ENCODE measurements at places on chromosomes 13 and 19.
A peak's percentile ranks its signal among the peaks of the same experiment; 100 is the strongest.

- H3K4me1 ChIP-seq = no peaks in the 10 kb centered on the region
- no peak for DNase-seq
- no peaks in the 10 kb centered on the region for H3K36me3 ChIP-seq
- H3K27me3 ChIP-seq = no peaks in the 10 kb centered on the region
- H3K27ac ChIP-seq = no peak overlapping the region
Measured at GRCh38 chr13:66138172-66138811, 1091.8 kb downstream of the PCDH9 start.

DNA sequence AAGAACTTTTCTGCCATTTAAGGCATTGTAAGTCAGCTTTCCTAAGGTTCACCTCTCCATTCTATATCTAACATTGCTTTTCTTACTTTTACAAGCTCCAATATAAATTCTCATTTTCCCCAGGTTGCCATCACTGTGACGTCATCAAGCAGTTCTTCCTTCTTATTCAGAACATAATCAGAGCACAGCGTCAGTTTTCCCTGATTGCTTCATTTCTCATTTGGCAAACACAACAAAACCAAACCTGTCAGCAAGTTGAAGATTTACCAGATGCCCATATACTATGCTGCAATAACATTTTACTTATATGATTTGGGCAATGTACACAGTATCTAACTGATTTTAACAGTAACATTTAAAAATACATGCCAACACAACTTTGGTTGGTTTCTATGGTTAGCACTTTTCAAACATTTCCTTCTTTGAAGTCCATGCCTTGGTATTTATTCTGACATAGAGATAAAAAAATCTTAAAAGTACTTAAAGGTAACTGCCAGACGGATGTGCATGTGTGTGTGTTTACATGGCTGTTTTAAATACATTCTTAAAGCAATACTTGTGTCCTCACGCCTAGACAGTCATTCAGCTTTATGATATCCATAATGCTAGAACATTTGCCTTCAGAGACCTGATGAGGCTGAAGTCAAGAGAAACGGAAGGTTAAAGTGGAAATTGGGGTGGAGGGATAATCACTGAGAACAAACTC is 264.0 kb downstream of the KLF12 start:
- no peaks in the 10 kb centered on the region for H3K4me1 ChIP-seq
- no peak overlapping the region for H3K27ac ChIP-seq
- H3K27me3 ChIP-seq = no peaks in the 10 kb centered on the region

DNA sequence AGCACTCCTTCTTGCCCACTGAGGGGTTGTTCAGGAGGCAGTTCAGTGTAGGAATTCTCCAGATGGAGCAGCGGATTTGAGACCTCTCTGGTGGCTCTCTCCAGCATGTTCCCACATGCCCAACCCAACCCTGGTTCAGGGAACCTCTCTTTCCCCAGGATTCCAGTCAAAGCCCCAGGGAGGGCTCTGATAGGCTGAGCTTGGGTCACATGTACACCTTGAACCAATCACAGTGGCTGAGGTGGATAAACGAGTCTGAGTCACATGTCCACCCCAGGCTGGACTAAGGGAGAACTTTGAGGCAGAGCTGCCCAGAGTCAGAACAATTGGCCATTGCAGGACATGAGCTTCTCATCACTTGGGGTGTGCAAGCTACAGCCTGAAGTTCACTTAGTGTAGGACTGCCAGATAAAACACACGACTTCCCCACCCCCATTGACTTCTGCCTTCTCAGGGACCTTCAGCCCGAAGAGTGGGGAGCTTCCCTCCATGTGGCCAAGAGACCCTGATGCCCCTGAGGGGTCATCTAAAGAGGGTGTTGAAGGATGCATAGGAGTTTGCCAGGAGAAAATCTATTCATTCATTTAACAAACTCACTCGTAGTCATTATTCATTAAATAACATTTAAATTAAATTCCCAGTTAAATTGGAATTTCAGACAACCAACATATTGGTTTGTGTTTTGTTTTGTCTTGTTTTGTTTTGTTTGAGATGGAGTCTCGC is 4.0 kb upstream of the MAST3 start:
- H3K4me3 ChIP-seq = no peak overlapping the region
- no peaks in the 10 kb centered on the region for H3K27me3 ChIP-seq
- H3K27ac ChIP-seq = no peak overlapping the region
- DNase-seq = no peak
- no peaks in the 10 kb centered on the region for H3K4me1 ChIP-seq

- no peaks in the 10 kb centered on the region for H3K27me3 ChIP-seq
- H3K4me3 ChIP-seq = no peak overlapping the region
- peaks cover 16% of the 10 kb centered on the region for H3K4me1 ChIP-seq
- H3K27ac ChIP-seq = peak overlapping the region; percentile 95
Measured at GRCh38 chr19:13033819-13034611, 38.7 kb downstream of the NFIX start.

- no peak overlapping the region for H3K27ac ChIP-seq
- H3K4me3 ChIP-seq = no peak overlapping the region
- no peaks in the 10 kb centered on the region for H3K36me3 ChIP-seq
Measured at GRCh38 chr13:48590141-48590901, 57.4 kb upstream of the RCBTB2 start.

DNA sequence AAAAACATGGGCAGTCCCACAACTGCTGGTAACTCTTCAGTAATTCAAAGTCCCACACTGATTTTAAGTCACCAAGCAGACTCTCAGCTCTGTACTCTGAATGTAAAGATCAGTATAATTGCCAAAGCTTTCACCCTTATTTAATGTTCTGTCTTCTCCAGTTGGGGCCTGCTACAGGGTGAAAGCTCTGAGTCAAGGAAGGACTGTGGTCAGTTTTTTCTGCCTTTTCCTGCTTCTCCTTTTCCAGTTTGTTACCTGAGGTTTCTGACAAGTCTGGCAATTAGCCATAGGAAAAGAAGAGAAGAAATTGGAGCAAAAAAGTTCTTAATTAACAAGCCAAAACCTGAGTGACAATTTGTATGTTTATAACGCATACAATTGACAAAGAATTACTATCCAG is 279.3 kb downstream of the RBM26 start:
- DNase-seq = no peak
- no peaks in the 10 kb centered on the region for H3K27me3 ChIP-seq
- no peaks in the 10 kb centered on the region for H3K36me3 ChIP-seq

- H3K36me3 ChIP-seq = no peaks in the 10 kb centered on the region
- H3K27ac ChIP-seq = no peak overlapping the region
- no peak overlapping the region for H3K4me3 ChIP-seq
- H3K27me3 ChIP-seq = no peaks in the 10 kb centered on the region
- DNase-seq = no peak
Measured at GRCh38 chr13:110797230-110797877, 83.9 kb downstream of the ING1 start.

DNA sequence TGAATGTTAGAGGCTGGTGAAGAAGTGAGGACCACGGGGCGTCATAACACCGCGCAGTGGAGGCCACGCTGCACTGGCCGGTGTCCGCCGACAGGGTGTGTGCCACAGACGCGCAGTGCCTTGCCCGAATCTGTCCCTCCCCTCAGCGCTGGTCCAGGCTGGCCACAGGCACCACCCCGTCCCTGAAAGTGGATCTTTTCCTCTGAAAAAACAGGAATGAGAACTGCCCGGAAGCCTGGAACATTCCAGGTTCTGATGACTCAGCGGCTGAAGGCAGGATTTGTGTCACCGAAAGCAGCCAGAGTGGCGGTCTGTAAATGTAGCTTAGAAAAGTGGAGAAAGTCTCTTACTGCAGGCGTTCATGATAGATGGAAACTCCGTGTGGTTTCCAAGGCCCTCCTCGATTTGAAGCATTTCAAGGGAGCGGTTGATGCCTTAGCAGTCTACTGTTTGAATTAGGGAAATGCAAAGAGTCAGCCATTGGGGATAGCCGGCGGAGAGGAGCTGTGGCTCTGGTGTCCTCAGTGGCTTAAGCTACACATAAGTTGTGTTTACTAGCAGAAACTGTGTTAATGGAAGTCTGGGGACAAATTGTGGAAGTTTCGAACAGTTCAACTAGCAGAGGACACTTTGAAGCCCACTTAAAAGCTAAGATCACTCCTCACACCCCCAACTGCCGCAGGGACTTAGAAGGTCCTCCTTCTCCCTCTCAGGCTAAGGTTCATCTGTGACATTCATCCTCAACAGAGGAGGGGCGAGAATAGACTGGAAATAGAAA is 70.8 kb downstream of the NUFIP1 start:
- H3K27ac ChIP-seq = peak overlapping the region; percentile 97
- H3K27me3 ChIP-seq = no peaks in the 10 kb centered on the region

- no peaks in the 10 kb centered on the region for H3K4me1 ChIP-seq
- DNase-seq = no peak
- no peak overlapping the region for H3K27ac ChIP-seq
- no peak overlapping the region for H3K4me3 ChIP-seq
Measured at GRCh38 chr13:76024151-76024550, 388.0 kb downstream of the LMO7 start.

DNA sequence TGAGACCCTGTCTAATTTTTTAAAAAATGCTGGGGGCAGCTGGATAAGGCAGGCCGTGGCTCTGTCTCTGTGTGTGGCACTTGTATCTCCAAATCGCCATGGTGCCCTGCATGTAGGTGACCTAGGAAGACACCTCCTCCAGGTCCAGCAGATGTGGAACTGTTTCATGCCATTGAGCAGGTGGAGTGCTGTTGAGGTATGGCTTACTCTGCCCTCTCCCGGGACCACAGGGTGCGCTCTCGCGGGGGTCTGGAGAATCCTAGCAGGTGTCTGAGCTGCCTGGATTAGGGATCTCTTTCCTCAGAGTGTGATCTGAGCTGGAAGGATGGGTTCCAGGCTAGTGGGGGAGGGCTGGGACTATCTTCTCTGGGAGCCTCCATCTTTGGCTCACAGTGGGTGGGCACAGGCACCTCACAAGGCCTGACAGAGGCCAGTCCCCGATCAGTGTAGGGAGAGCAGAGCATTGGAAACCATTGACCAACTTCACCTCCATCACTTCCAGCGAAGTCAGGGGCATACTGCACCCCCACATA is 67.7 kb upstream of the TM9SF2 start:
- no peaks in the 10 kb centered on the region for H3K27me3 ChIP-seq
- no peak overlapping the region for H3K27ac ChIP-seq
- H3K36me3 ChIP-seq = no peaks in the 10 kb centered on the region
- no peak overlapping the region for H3K4me3 ChIP-seq
- H3K4me1 ChIP-seq = no peaks in the 10 kb centered on the region
- no peak for DNase-seq

DNA sequence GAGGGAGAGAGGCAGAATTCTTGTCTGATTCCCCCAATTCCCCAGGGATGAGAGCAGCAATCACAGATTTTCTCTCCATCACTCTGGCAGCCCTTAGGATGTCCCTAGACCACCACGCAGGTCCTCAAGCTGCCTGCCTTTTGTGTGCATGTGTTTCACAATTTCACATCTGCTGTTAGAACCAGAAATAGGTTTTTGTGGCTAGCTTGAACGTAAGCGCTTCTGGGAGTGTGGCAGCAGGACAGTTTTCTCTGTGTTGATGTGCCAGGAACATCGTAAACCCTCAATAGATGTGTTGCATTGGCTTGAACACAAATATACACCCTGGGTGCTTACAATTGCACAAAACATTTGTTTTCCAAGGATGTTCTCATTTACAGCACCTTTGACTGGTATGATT is 78.8 kb upstream of the TMTC4 start:
- no peaks in the 10 kb centered on the region for H3K27me3 ChIP-seq
- H3K27ac ChIP-seq = no peak overlapping the region
- no peaks in the 10 kb centered on the region for H3K4me1 ChIP-seq
- no peak overlapping the region for H3K4me3 ChIP-seq
- no peak for DNase-seq

- no peaks in the 10 kb centered on the region for H3K27me3 ChIP-seq
- no peaks in the 10 kb centered on the region for H3K36me3 ChIP-seq
- no peak overlapping the region for H3K27ac ChIP-seq
- no peak for DNase-seq
Measured at GRCh38 chr19:49920624-49921363, 8.2 kb upstream of the ATF5 start.

DNA sequence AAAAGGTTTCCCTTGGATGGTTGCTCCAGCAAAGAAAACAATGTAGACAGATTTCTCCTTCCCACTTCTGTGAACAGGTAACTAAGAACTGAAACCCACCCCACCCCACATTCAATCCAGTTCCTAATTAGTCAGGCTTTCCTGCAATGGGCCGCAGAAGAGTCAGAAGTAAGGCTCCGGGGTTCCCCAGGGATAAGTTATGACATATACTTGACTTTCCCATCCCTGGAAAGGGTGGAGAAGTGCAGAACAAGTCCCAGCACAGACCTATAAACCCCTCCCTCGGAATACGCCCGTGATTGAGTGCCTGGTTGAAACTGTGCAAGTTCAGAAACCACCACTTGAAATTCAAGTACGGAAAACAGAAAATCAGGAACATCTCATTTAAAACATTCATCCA is 24.9 kb downstream of the RCBTB2 start:
- H3K36me3 ChIP-seq = no peaks in the 10 kb centered on the region
- H3K27me3 ChIP-seq = no peaks in the 10 kb centered on the region
- peak overlapping the region; percentile 85 for H3K27ac ChIP-seq
- DNase-seq = no peak
- no peak overlapping the region for H3K4me3 ChIP-seq

- DNase-seq = no peak
- no peaks in the 10 kb centered on the region for H3K4me1 ChIP-seq
- no peaks in the 10 kb centered on the region for H3K36me3 ChIP-seq
Measured at GRCh38 chr13:37195621-37196020, 90.2 kb upstream of the CSNK1A1L start.

DNA sequence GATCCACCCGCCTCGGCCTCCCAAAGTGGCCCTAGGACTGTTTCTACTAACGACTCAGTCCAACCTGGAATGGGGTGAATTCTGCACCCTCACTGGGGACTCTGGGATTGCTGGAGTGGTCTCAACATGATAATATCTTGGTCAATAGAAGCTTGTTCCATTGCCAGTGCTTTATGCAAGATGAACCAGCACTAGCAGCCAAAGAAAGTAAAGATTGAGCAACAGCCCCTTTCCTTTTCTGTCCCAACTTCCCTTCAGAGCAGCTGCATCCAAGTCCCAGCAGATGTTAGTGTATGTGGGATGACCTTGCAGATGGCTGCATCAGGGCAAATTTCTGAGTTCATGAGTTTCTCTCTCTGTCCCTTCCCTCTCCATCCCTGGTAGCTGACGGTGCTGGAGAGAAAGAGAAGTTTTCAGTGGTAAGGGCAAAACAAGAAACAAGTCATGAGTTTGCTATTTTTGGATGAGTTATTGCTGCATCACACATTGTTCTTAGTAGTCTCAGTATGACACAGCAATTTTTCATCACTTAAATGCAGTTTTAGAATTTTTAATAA is 183.6 kb upstream of the EDNRB start:
- no peak overlapping the region for H3K27ac ChIP-seq
- no peak overlapping the region for H3K4me3 ChIP-seq
- H3K4me1 ChIP-seq = no peaks in the 10 kb centered on the region
- H3K27me3 ChIP-seq = no peaks in the 10 kb centered on the region

Measured in breast epithelium (tissue), 4 donors.